Hematopoietic multipotent progenitor cell (in vitro differentiated cells): ENCODE measurements at places on chromosomes 7 and 10. TPM values are rescaled to one million over a fixed set of nuclear protein-coding genes. Genes with fewer than 3 reads are reported as not detected.

- DNase-seq, result no peak
Observed at GRCh38 chr7:131595699-131596098, 39.3 kb upstream of the PODXL start.

DNA sequence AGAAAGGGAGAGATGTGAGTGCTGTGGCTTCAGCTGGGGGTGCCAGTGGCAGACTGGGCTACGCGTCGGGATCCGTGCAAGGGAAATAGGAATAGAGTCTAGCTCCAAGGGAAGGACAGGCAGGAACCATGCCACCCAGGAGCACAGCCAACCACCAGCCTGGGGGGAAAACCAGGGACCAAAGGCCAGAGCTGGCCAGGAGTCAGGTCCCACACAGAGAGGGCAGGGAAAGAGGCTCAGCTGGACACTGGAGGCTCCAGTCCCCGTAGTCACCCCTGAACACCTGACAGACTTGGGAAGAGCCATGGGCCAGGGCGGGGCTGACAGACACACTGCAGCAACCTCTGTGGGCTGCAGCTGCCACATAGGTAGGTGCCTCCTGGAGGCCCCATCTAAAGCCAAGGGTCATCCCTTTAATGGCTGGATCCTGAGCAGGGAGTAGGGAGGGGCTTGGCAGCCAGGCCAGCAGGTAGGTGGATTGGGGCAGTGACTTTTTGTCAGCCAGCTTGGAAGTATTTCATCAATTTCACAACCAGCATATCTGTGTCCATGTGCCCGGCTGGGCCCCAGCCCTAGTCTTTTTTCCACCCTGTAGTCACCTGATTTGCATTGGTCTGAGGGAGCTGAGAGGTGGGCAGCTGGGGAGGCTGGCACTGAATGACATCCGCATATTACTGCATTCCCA lies 163.2 kb downstream of the SH2D4B start:
- DNase-seq, result no peak

GRCh38 chr7:27950123-27950522 lies 210.2 kb downstream of the TAX1BP1 start:
- DNase-seq, result no peak

DNA sequence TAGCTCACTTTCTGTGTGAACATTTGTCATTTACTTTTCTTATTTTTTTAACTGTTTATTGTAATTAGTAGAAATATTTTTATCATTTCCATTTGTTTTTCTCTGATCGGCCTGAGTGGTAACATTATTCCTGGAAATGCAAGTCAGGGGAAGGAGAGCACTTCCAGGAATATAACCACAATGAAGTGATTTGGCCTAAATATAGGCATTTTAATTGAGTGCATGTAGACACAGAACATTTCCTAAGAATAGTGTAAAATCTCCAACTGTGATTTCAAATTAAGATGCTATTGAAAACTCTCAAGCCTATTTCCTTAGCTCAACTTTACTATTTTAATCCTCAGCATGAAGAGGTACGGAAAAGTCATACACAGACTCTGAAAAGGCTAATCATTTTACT lies 86.5 kb upstream of the SKAP2 start:
- no peak for DNase-seq

- peak; percentile 23 for DNase-seq
Observed at GRCh38 chr10:1526436-1527055, 210.8 kb downstream of the ADARB2 start.

GRCh38 chr10:3682745-3683144 lies 102.3 kb downstream of the KLF6 start:
- DNase-seq, result no peak

DNA sequence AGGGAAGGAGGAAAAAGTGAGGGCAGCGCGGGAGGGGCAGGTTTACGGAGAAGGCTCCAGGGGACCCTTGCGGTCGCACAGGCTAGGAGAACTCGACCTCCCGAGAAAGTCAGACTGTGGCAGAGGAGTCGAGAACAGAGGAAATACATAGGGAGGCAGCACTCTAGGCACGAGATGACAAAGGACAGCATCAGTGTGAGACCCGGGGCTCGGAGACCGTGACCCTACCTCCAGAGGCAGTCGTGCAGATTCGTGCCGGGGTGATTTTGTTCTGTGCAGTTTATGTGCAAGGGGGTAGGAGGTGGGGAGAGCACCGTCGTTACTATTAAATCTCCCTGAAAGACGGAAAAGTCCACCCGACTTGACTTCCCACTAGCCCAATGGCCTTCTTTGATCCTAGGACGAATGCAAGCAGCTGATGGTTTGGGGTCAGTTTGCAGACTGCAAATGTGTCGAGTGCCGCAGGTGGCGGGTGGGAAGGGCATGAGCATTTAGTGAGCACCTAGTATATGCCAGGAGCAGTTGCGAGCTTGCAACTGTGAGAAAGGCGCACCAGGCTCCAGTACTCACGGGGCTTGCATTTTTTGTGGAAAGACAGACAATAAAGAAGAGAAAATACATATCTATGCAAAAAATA lies 674 bp upstream of the OSBPL3 start:
- peak; percentile 67 for DNase-seq

DNA sequence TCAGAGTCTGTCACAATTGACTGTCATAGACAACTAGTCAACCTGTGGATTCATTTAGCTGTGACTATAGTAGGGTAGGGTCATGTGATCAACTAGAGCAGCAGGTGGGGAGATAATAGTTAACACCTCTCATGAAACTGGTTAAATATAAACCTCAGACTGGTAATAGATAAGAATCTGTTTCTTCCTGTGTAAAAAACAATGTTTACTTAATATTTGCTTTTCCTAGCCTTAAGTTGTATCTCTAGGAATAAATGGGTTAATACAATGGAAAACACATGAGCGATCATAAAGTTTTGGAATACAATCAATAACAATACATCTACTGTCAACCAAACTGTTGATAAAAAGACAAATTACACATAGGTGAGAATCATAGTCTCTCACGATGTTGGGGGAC lies 43.4 kb upstream of the ITGB8 start:
- no peak for DNase-seq

GRCh38 chr10:81898518-81898917 lies 23.5 kb downstream of the NRG3 start:
- DNase-seq, result no peak

GRCh38 chr7:46633200-46633599 lies 712.1 kb upstream of the IGFBP3 start:
- DNase-seq, result no peak

DNA sequence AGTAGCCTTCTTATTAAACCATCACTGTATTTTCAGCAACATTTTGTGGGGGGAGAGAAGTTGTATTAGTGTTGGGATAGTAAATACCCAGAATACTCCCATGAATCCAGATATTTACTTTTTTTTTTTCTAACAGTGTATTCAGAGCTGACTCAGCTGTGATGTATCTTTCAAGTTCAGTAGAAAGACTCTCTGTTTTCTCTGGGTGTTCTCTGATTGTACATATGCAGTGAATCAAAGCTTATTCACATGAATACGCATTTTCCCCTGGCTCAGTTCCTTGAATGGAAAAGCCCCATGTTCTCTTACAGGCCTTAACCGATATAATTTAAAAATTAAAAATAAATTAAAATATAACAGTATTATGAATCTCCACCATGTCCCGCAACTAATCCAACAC lies 1.3 kb downstream of the TFPI2 start:
- DNase-seq, result no peak

- no peak for DNase-seq
Observed at GRCh38 chr7:126005064-126005463, 1075.4 kb upstream of the POT1 start.

GRCh38 chr10:131689016-131689415 lies 211.8 kb upstream of the PPP2R2D start:
- no peak for DNase-seq

DNA sequence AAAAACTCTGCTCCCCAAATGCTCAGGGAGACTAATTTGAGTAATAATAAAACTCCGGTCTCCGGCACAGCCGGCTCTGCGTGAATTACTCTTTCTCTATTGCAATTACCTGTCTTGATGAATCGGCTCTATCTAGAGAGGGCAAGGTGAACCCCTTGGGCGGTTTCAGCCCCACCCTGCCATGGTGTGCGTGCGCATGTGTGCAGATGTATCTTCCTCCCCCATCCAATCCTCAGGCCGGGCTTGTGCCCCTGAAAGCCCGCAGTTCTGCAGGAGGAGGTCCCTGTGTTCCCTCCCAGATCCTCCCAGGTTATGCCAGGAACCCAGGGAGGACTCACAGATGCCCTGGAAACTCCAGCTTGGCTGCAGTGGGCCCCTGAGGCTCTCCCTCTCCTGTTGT lies 48.3 kb upstream of the MYL10 start:
- DNase-seq, result no peak

- DNase-seq, result peak; percentile 26
Observed at GRCh38 chr7:44284216-44284615, 41.2 kb downstream of the CAMK2B start.

- DNase-seq, result peak; percentile 69
Observed at GRCh38 chr10:79241990-79242619, 105.2 kb upstream of the PPIF start.

- no peak for DNase-seq
Observed at GRCh38 chr10:64130152-64130551, 609.0 kb downstream of the REEP3 start.

DNA sequence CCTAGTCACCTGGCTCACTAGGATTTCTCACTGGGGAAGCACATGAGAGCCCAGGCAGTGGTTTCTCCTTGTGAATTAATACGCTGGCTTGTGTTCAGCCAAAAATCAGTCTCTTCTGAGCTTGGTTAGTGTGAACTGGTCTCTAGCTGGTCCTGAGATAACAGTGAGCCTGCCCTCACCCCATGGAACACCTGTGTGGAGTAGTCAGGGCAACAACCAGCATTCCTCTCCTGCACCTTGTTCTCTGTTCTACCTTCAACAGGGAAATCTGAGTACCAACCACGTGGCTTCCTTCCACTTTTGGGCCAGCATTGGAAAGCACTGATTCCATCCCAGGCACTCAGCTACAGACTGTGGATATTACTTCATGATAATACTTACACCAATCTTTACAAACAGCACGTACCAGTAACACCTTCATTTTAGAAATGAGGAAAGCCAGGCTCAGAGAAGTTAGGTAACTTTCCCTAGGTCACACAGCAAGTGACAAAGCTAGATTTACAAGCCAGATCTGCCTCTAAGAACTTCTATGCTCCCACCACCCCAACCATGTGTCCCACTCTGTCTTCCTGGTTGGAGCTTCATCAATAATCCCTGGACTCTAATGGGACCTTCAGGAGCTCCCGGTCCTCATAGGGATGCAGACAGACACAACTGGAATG lies 106.6 kb downstream of the GRID1 start:
- no peak for DNase-seq

DNA sequence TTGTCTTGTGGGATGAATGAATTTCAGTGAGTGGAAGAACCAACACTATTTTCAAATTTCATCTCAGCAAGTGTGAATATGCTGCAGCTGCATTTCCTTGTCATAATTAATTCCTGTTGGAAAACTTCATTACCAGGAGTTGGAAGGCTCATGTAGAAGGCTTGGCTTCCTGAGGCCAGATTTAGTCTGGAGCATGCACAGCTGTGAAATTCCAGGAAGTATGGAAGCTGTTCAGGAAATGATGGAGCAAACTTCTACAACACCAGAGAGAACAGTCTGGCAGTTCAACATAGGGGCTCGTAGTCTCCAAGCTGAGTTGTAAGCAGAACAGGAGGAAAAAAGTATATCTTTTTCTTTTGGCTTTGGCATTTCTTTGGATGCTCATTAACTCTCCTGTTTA lies 1439.9 kb upstream of the CELF2 start:
- DNase-seq, result no peak

- DNase-seq, result no peak
Observed at GRCh38 chr10:98244586-98244985, 23.4 kb downstream of the LOXL4 start.

The SVOPL gene
- total RNA-seq, result 3.8 TPM

The ZNF655 gene
- total RNA-seq, result 44.2 TPM

The PAPSS2 gene
- 0.54 TPM for total RNA-seq

The HOXA5 gene
- 30.4 TPM for total RNA-seq

The ARHGAP21 gene
- total RNA-seq, result 20.2 TPM

The STEAP2 gene
- total RNA-seq, result under 0.01 TPM

The FAM185A gene
- 17.8 TPM for total RNA-seq

The ORC5 gene
- 12.4 TPM for total RNA-seq

The TMEM225B gene
- 0.54 TPM for total RNA-seq

The FBXL13 gene
- total RNA-seq, result 1.3 TPM

The DRGX gene
- total RNA-seq, result not detected

The INSYN2A gene
- total RNA-seq, result under 0.01 TPM

The TRIM74 gene
- total RNA-seq, result 5.9 TPM

The NUDT13 gene
- 1.6 TPM for total RNA-seq

The TRIM50 gene
- not detected for total RNA-seq

The ADAM22 gene
- 7.0 TPM for total RNA-seq
